ENCODE measurements at places on chromosomes 13 and 19. TPM values are rescaled to one million over a fixed set of nuclear protein-coding genes. Genes with fewer than 3 reads are reported as not detected.
A peak's percentile ranks its signal among the peaks of the same experiment; 100 is the strongest.

S1PR2 gene
- not detected for total RNA-seq

NUFIP1 gene
- total RNA-seq, result 1.7 TPM

C13orf46 gene
- total RNA-seq, result 0.58 TPM

GSX1 gene
- not detected for total RNA-seq

GAPDHS gene
- not detected for total RNA-seq

CYP4F3 gene
- 5.5 TPM for total RNA-seq

CERS4 gene
- 16.7 TPM for total RNA-seq

GRCh38 chr13:95117092-95117491 lies 184.2 kb downstream of the ABCC4 start:
- no peak overlapping the region for H3K4me3 ChIP-seq
- no peaks in the 10 kb centered on the region for H3K4me1 ChIP-seq
- DNase-seq, result no peak
- H3K36me3 ChIP-seq, result no peaks in the 10 kb centered on the region

DNA sequence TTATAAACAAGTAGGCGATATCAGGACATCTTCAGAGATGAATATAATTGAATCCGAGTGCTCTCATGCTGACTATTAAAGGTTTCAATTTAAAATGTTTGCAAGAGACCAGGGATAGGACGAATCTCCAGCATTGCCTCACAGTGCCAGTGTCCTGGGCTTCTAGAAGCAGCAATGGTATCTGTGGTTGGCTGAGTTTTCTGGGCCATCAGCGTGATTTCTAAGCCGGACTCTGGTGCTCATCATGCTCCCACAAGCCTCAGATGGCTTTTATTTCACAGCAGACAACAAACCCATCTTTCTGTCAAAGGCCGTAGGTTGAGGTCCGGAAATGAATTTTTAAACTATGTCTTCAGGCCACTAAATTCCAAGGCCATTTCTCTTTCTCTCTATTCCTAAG lies 187.7 kb downstream of the FOXO1 start:
- no peak for DNase-seq
- no peak overlapping the region for H3K4me3 ChIP-seq
- no peaks in the 10 kb centered on the region for H3K36me3 ChIP-seq
- H3K27me3 ChIP-seq, result no peaks in the 10 kb centered on the region

DNA sequence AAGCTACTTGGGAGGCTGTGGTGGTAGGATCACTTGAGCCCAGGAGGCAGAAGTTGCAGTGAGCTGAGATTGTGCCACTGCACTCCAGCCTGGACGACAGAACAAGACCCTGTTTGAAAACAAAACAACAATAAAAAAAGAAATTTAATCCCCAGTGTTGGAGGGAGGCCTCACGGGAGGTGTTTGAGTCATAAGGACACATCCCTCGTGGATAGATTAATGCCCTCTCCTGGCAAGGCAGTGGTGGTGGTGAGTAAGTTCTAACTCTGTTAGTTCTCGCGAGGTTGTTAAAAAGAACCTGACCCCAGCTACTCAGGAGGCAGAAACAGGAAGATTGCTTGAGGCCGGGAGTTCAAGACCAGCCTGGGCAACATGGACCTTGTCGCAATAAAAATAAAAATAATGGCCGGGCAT lies 27.6 kb upstream of the SIN3B start:
- no peak for DNase-seq
- no peaks in the 10 kb centered on the region for H3K27me3 ChIP-seq
- no peaks in the 10 kb centered on the region for H3K4me1 ChIP-seq
- no peak overlapping the region for H3K4me3 ChIP-seq
- H3K36me3 ChIP-seq, result no peaks in the 10 kb centered on the region

DNA sequence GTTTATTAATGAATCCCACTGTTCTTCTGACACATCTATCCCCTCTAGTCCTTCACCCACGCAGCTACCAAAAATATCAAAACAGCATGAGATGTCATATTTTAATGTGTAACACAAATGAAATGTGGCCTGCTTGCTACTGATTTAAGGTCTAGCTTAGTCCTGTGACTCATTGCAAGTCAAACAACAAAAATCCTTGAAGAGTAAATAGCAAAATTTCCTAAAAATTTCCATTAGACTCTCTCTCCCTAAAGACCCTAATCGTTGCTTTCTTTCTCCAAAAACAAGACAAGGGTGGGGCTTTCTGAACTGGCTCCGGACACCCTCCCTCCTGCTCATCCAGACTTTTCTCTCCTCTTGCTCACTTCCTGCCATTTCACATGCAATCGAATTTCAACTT lies 99.9 kb upstream of the IPO5 start:
- no peaks in the 10 kb centered on the region for H3K4me1 ChIP-seq
- no peaks in the 10 kb centered on the region for H3K27me3 ChIP-seq
- H3K27ac ChIP-seq, result no peak overlapping the region
- no peak for DNase-seq
- H3K36me3 ChIP-seq, result no peaks in the 10 kb centered on the region
- H3K4me3 ChIP-seq, result no peak overlapping the region

- H3K36me3 ChIP-seq, result peaks cover 12% of the 10 kb centered on the region
- no peak overlapping the region for H3K27ac ChIP-seq
- H3K4me1 ChIP-seq, result peaks cover 27% of the 10 kb centered on the region
- H3K27me3 ChIP-seq, result no peaks in the 10 kb centered on the region
These were observed 2.0 kb downstream of the FBL start for GRCh38 chr19:39843919-39844793.

GRCh38 chr19:37519890-37520289 lies 13.2 kb downstream of the ZNF793 start:
- H3K27ac ChIP-seq, result no peak overlapping the region
- no peaks in the 10 kb centered on the region for H3K27me3 ChIP-seq
- peaks cover 74% of the 10 kb centered on the region for H3K36me3 ChIP-seq
- no peaks in the 10 kb centered on the region for H3K4me1 ChIP-seq
- DNase-seq, result no peak

- peaks cover 11% of the 10 kb centered on the region for H3K27me3 ChIP-seq
- H3K27ac ChIP-seq, result no peak overlapping the region
- no peaks in the 10 kb centered on the region for H3K36me3 ChIP-seq
- DNase-seq, result no peak
These were observed 45.9 kb upstream of the AMER2 start for GRCh38 chr13:25218019-25218418.

DNA sequence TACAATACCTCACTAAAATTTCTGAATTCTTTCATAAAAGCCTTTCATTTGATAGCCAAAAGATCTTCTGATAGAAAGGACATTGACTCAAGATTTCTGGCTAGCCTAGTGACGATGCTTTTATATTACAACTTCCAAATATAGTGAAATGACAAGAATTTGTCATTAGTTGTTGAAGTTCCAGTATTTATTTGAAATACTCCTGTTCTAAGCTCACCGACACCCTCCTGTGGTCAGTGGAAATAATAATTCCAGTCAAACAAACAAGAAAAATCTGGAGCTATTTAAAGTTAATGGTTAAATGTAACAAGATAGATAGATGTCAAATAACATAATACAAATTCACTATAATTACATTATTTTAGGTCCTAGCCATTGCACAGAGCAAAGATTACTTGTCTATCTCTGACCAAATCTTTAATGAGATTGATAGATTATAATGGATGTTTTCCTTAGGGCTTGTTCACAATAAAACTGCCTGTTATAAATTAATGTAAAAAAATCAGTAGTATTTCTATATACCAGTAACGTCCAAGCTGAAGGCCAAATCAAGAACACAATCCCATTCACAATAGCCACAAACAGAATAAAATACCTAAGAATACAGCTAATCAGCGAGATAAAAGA lies 195.5 kb downstream of the RGCC start:
- H3K4me1 ChIP-seq, result peaks cover 22% of the 10 kb centered on the region
- H3K27ac ChIP-seq, result no peak overlapping the region
- DNase-seq, result no peak
- no peaks in the 10 kb centered on the region for H3K27me3 ChIP-seq
- no peak overlapping the region for H3K4me3 ChIP-seq

DNA sequence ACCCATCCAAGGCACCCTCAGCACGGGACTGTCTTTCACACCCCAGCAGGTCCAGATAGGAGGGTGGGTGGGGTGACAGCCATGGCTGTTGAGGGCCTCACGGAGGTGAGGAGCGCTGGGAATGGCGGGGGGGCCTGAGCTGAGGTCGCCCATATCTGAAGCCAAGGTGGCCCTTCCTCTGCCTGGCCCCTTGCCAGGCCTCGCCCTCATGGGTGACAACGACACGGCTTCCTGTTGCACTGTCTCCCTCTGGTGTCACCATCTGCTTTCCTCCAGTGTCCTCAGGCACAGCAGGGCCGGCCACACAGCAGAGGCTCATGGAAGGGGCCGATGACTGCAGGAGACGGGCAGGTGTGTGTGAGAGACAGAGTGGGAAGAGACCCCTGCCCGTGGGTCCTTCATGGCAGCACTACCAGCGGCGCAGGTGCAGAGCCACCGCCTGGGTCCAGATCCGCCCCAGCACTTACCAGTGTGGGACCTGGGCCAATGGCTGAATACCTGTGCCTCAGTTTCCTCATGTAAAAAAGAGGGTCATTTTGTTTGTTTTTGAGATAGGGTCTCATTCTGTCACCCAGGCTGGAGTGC lies 8.1 kb upstream of the NKPD1 start:
- H3K4me3 ChIP-seq, result no peak overlapping the region
- H3K4me1 ChIP-seq, result no peaks in the 10 kb centered on the region
- no peak overlapping the region for H3K27ac ChIP-seq
- DNase-seq, result no peak

- DNase-seq, result no peak
- no peaks in the 10 kb centered on the region for H3K4me1 ChIP-seq
- H3K27ac ChIP-seq, result no peak overlapping the region
- H3K36me3 ChIP-seq, result no peaks in the 10 kb centered on the region
These were observed 114.8 kb upstream of the TDRD3 start for GRCh38 chr13:60282186-60282585.

DNA sequence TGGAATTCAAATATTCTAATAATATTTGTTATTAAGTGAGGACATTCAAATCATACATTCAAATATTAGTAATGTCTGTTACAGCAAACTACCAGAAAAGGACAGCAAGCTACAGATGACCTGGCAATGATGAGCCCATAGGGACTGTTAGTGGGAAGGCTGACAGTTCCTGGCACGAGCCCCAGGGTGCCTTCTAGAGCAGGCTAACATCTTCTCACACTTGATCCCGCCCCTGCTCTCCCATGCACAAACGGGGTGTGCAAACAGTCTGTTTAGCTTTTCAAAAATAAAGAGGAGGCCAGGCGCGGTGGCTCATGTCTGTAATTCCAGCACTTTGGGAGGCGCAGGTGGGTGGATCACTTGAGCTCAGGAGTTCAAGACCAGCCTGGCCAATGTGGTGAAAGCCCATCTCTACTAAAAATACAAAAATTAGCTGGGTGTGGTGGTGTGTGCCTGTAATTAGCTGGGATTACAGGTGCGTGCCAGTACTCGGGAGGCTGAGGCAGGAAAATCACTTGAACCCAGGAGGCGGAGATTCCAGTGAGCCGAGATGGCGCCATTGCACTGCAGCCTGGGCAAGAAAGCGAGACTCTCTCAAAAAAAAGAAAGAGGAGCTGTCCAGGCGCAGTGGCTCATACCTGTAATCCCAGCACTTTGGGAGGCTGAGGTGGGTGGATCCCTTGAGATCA lies 9.6 kb upstream of the GARRE1 start:
- no peaks in the 10 kb centered on the region for H3K4me1 ChIP-seq
- H3K4me3 ChIP-seq, result no peak overlapping the region
- no peaks in the 10 kb centered on the region for H3K27me3 ChIP-seq
- no peaks in the 10 kb centered on the region for H3K36me3 ChIP-seq

- H3K27me3 ChIP-seq, result peaks cover 10% of the 10 kb centered on the region
- no peak for DNase-seq
These were observed 368 bp downstream of the KCNC3 start for GRCh38 chr19:50328873-50329145.

DNA sequence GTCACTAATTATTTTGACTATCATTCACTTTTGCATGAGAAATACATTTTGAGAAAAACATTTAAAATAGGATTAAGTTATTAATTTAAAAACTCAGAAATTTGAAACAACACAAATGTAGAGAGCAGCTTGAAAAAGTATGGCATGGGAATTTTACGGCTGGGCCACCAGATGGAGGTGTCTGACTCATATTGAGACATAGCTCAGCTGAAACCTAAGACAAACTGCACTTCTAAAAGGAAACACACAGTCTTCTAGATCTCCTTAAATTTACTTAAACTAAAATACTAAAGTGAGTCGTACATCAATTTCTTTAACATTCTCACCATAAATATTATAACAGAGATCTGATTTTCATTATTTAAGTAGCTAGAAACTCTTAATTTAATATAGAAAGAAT lies 41.9 kb upstream of the POSTN start:
- H3K4me3 ChIP-seq, result no peak overlapping the region
- H3K27ac ChIP-seq, result no peak overlapping the region
- H3K36me3 ChIP-seq, result no peaks in the 10 kb centered on the region
- no peaks in the 10 kb centered on the region for H3K27me3 ChIP-seq
- peak; percentile 67 for DNase-seq
- no peaks in the 10 kb centered on the region for H3K4me1 ChIP-seq

GRCh38 chr13:21176982-21177284 lies 475 bp downstream of the MRPL57 start:
- DNase-seq, result no peak
- peak overlapping the region; percentile 94 for H3K4me3 ChIP-seq
- no peaks in the 10 kb centered on the region for H3K36me3 ChIP-seq
- H3K4me1 ChIP-seq, result peaks cover 13% of the 10 kb centered on the region

GRCh38 chr13:49455007-49455398 lies 10.9 kb downstream of the SETDB2 start:
- H3K27me3 ChIP-seq, result no peaks in the 10 kb centered on the region
- H3K27ac ChIP-seq, result no peak overlapping the region
- H3K4me1 ChIP-seq, result peaks cover 25% of the 10 kb centered on the region
- H3K4me3 ChIP-seq, result no peak overlapping the region
- no peak for DNase-seq

DNA sequence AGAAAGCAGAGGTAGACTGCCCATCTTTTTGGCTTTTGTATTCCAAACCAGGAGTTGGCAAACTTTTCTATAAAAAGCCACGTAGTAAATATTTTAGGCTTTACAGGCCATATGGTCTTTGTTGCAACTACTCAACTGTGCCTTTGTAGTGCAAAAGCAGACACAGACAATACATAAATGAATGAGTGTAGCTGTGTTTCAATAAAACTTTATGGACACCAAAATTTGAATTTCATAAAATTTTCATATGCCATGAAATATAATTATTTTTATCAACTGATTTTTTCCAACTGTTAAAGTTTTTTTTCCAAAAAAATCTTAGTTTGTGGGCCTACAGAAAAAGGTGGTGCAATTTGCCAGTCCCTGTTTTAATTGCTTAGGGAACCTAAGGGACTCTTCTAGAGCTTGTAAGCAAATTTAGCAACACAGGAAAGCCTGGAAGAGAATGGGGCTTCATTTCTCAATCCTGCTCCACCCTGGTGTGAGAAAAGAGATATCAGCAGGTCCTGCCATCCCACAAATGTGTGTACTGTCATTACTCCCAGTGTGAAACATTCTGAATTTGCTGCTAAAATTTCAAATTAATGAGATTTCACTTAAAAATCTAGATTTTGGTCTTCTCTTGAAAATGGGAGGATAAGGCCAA lies 194.2 kb downstream of the RGCC start:
- H3K4me1 ChIP-seq, result peaks cover 21% of the 10 kb centered on the region
- no peaks in the 10 kb centered on the region for H3K27me3 ChIP-seq
- no peak overlapping the region for H3K4me3 ChIP-seq
- H3K27ac ChIP-seq, result no peak overlapping the region

GRCh38 chr13:91693466-91693865 lies 295.0 kb downstream of the GPC5 start:
- H3K4me1 ChIP-seq, result no peaks in the 10 kb centered on the region
- H3K27ac ChIP-seq, result no peak overlapping the region
- H3K36me3 ChIP-seq, result no peaks in the 10 kb centered on the region
- no peak overlapping the region for H3K4me3 ChIP-seq
- DNase-seq, result no peak

Measured in stomach (tissue), 19 donors.